ENCODE measurements at places on chromosomes 3 and 15.

DNA sequence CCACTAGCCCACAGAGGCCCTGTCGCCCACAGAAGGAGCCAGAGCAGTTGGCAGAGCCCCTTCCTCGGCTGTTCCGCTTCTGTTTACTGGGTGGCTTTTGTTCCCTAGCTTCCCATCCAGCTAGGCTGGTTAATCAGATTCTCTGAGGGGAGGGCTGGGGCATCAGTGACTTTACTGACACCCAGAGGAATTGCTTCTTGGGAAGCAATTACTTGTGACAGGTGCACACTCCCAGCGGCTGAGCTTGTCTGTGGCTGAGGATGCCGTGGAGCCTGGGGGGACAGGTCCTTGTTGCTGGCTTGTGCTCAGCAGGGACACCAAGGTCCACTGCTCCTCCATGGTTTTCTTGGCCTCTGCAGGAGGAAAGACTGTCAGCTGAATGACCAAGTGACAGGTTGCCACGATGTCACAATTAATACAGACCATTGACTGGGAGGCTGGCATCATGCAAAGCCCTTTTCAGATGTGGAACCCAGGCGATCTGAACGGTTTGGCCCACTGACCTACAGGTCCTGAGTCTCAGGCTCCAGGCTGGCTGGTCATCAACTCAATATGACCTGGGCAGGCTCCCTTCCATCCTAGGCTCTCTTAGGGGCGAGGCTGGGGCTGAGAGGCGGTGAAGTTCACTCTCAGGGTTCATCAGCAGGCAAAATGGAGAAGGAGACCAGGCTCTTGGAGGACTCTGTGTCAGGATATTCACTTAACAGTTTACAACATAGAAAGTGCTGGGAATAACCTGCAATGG lies 31.8 kb upstream of the SFMBT1 start:
- DNase-seq, result no peak

- no peak for DNase-seq
These were observed 165.1 kb downstream of the IL5RA start for GRCh38 chr3:2945121-2945520.

GRCh38 chr3:5212628-5213573 lies 25.4 kb downstream of the EDEM1 start:
- DNase-seq, result no peak

- DNase-seq, result no peak
These were observed 7.2 kb upstream of the AQR start for GRCh38 chr15:34976743-34977142.
